Bronchial epithelial cell (primary cell): ENCODE measurements at places on chromosomes 12 and 14. TPM values are rescaled to one million over a fixed set of nuclear protein-coding genes. Genes with fewer than 3 reads are reported as not detected.

Gene SUSD6
- 3.9 and 5.6 TPM in 2 replicates for total RNA-seq

DNA sequence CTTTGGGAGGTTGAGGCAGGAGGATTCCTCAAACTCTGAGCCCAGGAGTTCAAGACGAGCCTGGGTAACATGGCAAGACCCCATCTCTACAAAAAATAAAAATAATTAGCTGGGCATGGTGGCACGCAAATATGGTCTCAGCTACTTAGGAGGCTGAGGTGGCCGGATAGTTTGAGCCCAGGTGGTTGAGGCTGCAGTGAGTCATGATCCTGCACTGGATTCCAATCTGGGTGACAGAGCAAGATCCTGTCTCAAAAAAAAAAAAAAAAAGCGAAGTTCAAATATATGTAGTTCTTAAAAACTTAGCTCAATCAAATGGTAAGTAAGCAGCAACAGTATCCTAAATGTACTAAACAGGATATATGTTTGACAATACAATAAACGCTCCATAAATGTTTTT is 85.5 kb upstream of the SSTR1 start:
- peak; percentile 38 for DNase-seq

Gene PLEKHG3
- total RNA-seq, result 32.4 and 35.8 TPM in 2 replicates

GRCh38 chr12:47781479-47782371 is 8.7 kb downstream of the SLC48A1 start:
- peak; percentile 91 for DNase-seq

- DNase-seq, result peak; percentile 42
These were observed 112.2 kb upstream of the USP44 start for GRCh38 chr12:95663525-95663924.

Gene POTEG
- not detected in 2 replicates for total RNA-seq

GRCh38 chr12:80050236-80050635 is 49.1 kb upstream of the OTOGL start:
- DNase-seq, result no peak

DNA sequence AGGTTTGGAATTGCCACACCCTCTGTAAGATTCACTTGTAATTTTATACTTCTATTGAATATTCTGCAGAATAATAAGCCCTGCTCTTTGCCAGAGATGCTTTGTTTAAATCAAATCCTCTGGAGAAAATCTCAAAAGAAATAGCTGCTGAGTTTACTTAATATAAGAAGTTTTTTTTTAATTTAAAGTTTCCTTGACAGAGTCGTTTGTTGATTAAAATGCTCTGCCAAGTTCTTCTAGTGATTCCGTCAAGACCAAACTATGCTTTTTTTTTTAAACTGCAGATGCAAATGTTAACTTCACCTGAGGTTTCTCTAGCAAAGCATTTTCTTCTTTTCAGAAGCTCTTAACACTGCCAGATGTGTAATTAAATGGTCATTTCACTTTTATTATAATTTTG is 13.4 kb upstream of the NAV3 start:
- DNase-seq, result no peak

- DNase-seq, result peak; percentile 8
These were observed 11.1 kb downstream of the TXNRD1 start for GRCh38 chr12:104226672-104227071.
